CD14-positive monocyte (primary cell): ENCODE measurements at places on chromosomes 12 and 14. TPM values are rescaled to one million over a fixed set of nuclear protein-coding genes. Genes with fewer than 3 reads are reported as not detected.

TSPAN31 gene
- 12.6 and 20.6 TPM in 2 replicates for polyA plus RNA-seq

DNA sequence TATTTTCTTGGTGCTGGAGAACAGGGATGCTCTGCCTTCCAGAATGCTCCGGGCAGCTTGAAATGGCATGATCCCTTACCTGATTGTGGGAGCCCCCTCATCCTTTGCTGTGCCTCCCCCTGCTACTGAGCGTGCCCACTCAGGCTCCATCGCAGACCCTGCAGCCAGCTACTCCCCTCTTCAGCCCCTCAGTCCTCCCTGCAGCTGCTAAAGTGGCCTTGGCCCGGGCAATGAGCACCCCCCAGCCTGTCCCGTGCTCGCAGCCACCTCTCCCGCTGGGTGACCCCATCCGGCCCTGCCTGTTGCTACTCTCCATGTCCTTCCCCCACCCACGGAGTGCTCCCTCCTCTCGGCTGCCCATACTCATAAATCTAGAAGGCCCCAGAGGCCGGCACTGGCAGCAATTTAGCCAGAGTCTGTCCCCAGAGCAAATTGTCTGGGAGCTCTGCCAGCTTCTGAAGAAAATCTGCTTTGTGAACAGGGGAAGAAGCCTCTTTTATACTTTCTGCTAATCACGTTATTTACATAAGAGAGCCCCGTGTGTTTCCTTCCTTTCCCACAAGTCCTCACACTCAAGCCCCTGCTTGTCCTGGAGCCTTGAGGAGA lies 143.7 kb upstream of the FRMD6 start:
- no peak for DNase-seq

DNA sequence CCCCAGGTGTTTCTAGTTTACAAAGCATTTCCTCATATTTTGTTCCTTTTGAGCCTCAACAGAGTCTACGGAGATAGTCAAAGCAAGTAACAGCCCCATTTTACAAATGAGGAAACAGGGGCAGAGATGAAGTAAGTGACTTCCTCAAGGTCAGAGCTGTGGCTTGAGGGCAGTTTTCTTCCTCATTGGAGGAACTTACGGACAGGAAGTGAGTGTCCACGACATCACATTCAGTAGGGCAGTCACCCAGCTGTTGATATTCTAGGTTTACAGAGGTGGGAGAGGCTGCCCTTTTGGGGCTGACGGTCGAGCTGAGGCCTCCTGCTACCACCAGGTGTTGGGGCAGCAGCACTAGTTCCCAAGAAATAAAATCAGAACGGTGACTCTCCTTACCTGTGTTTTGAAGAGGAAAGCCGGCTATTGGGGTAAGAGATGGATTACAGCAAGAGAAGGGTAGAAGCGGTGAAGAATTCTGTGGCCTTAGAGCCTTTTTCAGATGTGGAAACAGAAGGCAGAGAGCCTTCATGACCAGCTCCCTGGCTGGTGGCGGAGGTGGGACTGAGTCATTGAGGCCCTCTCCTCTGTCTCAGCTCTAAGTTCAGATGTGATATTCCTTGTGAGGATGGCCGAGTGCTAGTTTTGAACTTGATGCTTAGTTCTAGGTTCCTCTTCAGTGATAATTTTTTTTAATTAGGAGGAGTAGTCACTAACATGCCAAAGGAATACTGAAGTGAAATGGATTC lies 41.7 kb downstream of the SUSD6 start:
- peak; percentile 96 for DNase-seq

RAB21 gene
- 36.0 TPM for polyA plus RNA-seq

DAZAP2 gene
- polyA plus RNA-seq = 2,004 TPM

DNA sequence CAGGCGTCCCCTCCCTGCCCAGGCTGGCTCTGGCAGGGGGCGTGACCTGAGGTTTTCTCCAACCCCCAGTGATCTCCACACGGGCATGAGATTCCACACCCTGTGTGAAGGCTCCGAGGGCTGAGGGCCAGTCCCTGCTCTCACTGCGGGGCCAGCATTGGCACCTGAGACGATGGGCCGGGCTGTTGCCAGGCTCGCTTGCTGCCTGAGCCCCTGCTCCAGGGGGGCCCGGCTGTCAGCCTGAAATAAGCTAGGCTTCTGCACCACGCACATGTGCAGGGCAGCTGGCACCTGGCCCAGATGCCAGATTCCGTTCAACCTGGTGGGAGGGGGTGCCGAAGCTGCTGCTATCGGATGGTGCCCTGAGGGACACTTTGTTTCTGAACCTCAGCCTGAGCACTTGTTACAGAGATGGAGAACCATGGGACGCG lies 196.5 kb upstream of the PRMT8 start:
- no peak for DNase-seq

- no peak for DNase-seq
Observed at GRCh38 chr12:5921027-5921909, 23.8 kb downstream of the ANO2 start.

ARMH4 gene
- 0.07 TPM for polyA plus RNA-seq

- no peak for DNase-seq
Observed at GRCh38 chr12:12806784-12807516, 6.2 kb upstream of the DDX47 start.

GRCh38 chr14:51884086-51884927 lies 23.9 kb downstream of the GNG2 start:
- DNase-seq = peak; percentile 84
